Adipocyte (in vitro differentiated cells): ENCODE measurements at places on chromosomes 1 and 21.
A peak's percentile ranks its signal among the peaks of the same experiment; 100 is the strongest.

DNA sequence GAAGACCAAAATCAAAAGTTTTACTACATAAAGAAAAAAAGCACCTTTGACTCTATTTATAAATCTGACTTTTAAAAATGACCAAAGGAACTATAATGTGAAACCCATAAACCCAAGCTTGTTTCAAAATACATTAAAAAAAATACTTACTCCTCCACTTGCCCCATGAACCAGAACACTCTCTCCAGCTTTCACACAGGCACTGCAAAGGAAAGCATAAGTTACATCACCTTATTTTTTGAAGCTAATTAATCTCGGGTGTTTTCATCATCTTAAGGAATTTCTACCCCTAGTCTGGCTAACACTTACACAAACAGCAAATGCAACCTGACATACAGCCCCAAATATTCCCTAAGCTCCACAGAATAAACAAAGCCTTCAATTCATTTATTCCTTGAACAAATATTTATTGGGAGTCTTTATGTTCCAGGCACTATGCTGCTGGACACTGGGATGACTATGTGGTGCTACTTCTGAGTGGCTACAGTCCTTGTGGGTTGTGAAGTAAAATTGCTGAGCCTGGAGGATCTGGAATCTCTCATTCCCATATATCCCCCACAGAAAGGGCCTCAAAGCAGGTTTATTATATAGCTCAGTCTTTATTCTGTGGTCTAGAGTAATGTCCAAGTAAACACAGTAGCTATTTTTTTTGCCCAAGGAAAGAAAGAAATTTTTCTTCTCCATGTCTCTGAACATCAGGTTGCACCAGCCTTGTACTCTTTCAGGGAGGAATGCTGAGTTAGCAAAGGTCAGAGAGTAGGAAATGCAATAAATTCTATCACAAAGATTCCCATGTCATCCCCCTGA, 18.2 kb downstream of the CRYZ start:
- peak; percentile 58 for DNase-seq

DNA sequence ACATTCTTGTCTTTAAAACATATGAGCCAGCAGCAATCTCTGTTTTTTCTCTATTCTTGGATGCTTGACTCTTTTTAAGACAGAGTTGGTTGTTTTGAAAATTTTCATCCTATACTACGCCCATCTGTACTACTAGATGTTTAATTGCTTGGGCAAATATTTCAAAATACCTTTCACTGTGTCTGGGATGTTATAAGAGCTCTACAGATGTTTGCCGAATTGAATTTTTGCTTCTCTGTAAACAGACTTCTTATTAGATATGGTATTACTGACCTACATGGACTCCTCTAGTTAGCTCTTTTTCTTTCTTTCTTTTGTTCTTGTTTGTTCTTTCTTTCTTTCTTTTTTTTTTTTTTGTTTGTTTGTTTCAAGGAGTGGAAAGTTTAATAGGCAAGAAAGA, 345.1 kb downstream of the ST6GALNAC3 start:
- DNase-seq, result no peak

GRCh38 chr1:237133921-237134320, 91.9 kb downstream of the RYR2 start:
- no peak for DNase-seq

- peak; percentile 66 for DNase-seq
Observed at GRCh38 chr1:236904892-236905741, 99.1 kb downstream of the MT1HL1 start.

- no peak for DNase-seq
Observed at GRCh38 chr1:78591971-78592370, 28.3 kb upstream of the IFI44L start.

DNA sequence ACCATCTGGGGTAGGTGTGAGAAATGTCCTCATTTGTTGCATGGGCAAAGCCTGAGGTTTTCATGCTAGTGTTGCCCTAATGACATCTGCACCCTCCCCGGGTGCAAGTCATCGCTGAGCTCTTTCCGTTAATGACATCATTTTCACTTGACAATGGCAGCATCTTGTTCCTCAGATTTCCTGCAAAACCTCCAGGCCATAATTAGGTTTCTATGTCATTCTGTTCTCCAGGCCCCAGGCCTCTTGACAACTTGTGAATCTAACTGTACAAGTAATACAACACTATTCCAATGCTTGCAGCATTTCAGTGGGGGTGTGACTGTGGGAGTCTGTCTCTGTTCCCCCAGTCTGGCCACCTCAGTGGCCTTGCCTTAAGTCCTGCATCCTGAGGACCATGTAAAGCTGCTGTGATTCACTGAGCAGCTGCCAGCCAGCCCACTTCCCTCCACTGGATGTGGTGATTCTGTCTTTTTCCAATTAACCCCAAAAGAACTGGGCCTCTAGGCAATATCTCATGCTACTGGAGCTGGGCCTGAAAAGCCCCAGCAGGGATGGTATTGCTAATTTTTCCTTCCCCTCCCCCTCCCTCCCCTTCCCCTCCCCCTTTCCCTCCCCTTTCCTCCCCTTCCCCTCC, 22.8 kb downstream of the RAB7B start:
- no peak for DNase-seq

GRCh38 chr1:32897082-32898049, 3.8 kb downstream of the TMEM54 start:
- no peak for DNase-seq

- DNase-seq, result no peak
Observed at GRCh38 chr1:18443587-18444520, 36.9 kb upstream of the KLHDC7A start.

- DNase-seq, result peak; percentile 79
Observed at GRCh38 chr1:24502065-24502708, 449 bp upstream of the RCAN3 start.

GRCh38 chr1:179866616-179867015, 11.0 kb downstream of the TOR1AIP2 start:
- peak; percentile 4 for DNase-seq

DNA sequence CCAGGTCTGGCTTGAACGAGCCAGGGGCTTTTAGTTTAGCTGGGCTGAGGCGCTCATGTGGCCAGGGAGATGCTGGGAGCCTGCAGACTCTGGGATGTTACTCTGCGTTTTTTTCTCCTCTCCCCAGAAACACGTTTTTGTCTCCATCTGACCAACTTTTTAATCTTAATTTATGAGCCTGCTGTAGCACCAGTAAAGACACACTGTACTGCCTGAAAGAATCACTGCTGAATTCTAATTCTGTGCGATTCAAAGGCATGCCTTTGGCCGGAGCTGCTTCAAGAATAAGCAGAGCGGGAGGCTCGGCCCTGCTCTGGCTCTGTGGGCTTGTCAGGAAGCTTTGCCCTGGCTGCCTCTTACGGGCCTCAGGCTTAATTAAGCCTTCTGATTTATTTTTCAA, 129.5 kb downstream of the CAMTA1 start:
- DNase-seq, result no peak

- DNase-seq, result no peak
Observed at GRCh38 chr1:239536165-239536849, 149.9 kb downstream of the CHRM3 start.

- DNase-seq, result no peak
Observed at GRCh38 chr1:199042193-199042592, 403.4 kb downstream of the PTPRC start.

DNA sequence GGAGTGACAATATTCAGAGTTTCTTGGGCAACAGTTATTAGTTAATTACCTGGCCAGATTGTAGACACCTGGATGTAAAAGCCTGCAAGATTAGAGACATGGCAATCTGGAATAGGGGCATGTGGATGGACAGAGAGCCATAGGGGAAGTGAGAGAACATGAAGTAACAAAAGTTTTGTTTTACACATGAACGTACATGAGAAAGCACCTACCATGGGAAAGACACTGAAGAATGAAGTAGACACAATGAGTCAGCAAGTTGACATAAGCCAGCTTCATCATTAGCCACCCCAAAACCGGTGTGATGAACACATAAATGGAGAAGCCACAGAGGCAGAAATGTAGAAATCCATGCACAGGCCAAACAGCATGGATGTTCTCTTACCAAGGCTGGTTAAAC, 462.1 kb upstream of the C1orf87 start:
- DNase-seq, result no peak

- no peak for DNase-seq
Observed at GRCh38 chr21:39625211-39625895, 12.6 kb downstream of the B3GALT5 start.

- peak; percentile 63 for DNase-seq
Observed at GRCh38 chr1:23483321-23484252, at the start of gene ASAP3. TSS of gene ASAP3 (minus strand) at chr1:23484179. CDS start at chr1:23484133, 46 bp downstream.

DNA sequence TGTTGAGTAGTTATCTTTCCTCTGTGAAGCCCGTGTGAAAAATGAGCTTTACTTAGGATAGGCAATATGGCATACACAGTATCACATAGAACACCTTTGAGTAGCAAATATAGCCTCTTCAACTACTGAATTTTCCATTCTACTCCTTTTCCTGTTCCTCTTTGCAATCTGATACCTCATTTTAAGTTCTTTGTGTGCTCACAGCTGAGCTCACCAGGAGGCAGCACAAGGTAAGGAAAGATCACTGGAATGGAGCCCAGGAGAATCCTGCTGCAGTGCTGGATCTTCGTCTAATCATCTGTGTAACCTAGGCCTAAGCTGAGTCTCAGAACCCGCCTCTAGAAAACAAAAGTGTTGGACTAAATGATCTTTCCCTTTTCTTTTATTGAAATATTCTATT, 171.0 kb downstream of the LRRC40 start:
- DNase-seq, result peak; percentile 52

GRCh38 chr1:204081164-204081790, 8.4 kb downstream of the SOX13 start:
- no peak for DNase-seq

GRCh38 chr1:109229531-109230127, 15.9 kb downstream of the SARS1 start:
- no peak for DNase-seq

DNA sequence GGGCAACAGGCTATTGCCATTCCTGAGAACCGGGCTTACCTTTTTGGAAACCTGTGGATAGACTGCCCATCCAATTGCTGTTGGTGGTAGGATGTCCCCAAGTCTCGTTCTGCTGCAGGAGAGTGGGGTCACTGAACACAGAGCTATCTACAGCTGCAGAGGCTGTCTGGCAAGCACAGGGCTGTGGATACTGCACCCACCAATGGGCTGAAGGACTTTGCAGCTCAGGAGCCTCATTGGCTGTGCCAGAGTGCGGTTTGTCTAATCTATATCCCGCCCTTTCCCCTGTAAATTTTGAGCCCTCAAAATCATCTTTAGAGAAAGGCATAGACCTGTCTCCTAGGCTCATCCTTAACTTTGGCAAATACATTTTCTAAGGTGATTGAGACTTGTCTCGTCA, 15.3 kb downstream of the RNF187 start:
- no peak for DNase-seq

- DNase-seq, result no peak
Observed at GRCh38 chr1:33320619-33321165, at the start of gene A3GALT2. TSS of gene A3GALT2 (minus strand) at chr1:33321098. CDS start at chr1:33321098, 0 bp downstream.

DNA sequence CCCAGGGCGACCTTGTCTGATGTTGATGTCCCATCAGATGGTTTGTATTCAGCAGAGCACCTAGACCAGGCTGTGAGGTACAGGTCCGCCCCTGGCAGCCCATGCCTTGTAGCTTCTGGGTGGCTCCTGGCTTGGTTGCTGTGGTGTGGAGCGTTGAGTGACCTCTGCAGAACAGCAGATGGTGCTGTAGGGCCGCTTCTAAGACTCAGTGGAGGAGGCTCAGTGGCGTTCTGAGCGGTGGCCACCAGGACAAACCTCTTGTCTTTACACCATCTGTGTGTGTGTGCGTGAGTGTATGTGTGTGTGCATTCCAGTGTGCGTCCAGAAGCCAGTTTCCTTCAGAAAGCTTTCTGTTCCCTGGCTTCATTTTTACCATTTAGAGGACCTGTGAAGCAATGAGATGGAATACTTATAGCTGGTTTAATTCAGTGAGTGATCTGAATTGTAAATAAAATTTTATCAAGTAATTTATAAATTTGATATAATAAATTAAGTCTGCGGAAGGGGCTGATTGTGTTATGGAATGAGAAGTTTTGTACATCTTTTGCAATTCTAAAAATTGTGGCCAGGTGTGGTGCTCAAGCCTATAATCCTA, 66.1 kb downstream of the ADARB1 start:
- DNase-seq, result peak; percentile 94

GRCh38 chr21:30233228-30234020, 17.5 kb upstream of the CLDN8 start:
- DNase-seq, result peak; percentile 28

DNA sequence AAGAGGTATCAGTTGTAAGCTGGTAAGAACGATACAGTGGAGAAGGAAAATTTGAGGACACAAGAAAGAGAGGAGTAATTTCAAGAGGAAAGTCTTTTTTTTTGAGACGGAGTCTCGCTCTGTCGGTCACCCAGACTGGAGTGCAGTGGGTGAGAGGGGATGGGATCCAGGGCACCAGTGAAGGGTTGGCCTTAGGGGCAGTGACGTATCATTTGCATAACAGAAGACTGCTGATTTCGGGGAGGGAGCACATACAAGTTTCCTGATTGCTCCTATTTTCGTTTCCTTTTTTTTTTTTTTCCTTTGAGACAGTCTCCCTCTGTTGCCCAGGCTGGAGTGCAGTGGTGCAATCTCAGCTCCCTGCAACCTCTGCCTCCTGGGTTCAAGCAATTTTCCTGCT, 4.2 kb downstream of the S100A13 start:
- DNase-seq, result no peak

GRCh38 chr1:68167211-68167610, 65.1 kb downstream of the WLS start:
- no peak for DNase-seq

- DNase-seq, result no peak
Observed at GRCh38 chr1:30930631-30931173, 22.1 kb upstream of the SDC3 start.

DNA sequence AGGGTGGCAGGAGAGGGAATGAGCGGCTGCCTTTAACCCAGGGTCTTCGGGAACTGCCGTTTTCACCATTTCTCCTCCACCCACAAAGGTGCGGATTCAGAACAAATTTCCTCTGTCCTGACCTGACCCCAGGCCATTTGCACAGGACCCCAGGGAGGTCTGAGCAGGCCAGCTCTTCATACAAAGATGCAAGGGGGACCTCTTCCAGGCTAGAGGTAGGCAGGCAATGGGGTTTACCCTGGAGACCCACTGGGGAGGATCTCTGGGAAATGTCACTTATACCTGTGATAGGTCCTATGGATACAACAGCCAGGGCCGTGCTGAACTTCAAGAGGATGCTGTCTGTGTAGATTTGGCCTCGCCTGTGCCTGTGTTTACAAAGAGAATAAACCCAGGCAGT, 89.7 kb upstream of the VAMP3 start:
- DNase-seq, result no peak

DNA sequence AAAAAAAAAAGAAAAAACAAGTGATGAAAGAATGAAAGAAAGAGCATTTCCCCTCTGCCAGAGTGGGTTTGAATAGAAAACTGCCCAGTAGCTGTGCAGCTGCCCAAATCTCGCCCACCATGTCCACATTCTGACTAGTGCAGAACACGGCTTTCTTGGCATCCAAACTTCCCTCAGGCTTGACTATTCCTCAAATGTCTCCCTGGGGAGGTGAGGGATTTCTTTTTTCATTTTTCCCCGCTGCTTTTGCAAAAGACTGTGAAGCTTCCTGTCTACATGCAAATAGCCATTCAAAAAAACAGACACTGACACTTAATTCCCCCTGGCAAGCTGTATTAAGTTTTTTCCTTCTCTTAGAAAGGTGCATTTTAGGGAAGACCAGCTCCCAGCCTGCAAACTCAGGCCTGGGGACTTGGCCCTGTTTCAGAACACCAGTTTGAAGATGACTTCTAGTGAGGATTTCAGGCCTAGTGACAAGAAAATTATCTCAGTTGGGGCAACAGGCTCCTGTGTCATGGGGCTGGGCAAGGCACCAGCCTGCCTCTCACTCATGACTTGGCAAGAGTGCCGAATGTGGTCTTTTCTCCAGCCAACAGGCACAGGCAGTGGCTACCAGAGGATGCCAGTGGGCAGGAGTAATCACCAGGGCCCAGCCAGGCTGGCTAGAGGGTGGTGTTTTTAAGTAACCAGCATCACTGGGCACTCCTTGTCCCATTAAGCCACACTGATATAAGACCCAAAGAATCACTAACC, 178.1 kb upstream of the NFIA start:
- peak; percentile 62 for DNase-seq
